Vagina (tissue), 2 donors: ENCODE measurements at places on chromosomes 6 and 20.
A peak's percentile ranks its signal among the peaks of the same experiment; 100 is the strongest.

- no peak for DNase-seq
- peaks cover 60% of the 10 kb centered on the region for H3K4me1 ChIP-seq
- no peaks in the 10 kb centered on the region for H3K27me3 ChIP-seq
- no peak overlapping the region for H3K4me3 ChIP-seq
- H3K27ac ChIP-seq = no peak overlapping the region
These were observed 27.7 kb downstream of the PHF3 start for GRCh38 chr6:63663147-63663955.

DNA sequence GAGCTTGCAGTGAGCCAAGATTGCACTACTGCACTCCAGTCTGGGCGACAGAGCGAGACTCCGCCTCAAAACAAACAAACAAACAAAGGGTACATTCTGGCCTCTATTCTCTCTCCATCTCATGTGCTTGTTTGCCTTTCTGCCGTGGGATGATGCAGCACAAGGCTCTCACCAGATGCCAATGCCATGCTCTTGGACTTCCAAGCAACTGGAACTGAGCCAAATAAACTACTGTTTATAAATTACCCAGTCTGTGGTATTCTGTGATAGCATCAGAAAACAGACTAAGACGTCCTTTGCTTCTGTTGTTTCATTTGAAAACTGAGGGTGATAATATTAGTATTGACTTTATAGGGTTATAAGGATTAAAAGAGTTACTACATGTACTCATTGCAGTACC lies 3.6 kb upstream of the BRD2 start:
- no peaks in the 10 kb centered on the region for H3K27me3 ChIP-seq
- H3K4me1 ChIP-seq = peaks cover 24% of the 10 kb centered on the region
- H3K36me3 ChIP-seq = no peaks in the 10 kb centered on the region
- no peak overlapping the region for H3K4me3 ChIP-seq

DNA sequence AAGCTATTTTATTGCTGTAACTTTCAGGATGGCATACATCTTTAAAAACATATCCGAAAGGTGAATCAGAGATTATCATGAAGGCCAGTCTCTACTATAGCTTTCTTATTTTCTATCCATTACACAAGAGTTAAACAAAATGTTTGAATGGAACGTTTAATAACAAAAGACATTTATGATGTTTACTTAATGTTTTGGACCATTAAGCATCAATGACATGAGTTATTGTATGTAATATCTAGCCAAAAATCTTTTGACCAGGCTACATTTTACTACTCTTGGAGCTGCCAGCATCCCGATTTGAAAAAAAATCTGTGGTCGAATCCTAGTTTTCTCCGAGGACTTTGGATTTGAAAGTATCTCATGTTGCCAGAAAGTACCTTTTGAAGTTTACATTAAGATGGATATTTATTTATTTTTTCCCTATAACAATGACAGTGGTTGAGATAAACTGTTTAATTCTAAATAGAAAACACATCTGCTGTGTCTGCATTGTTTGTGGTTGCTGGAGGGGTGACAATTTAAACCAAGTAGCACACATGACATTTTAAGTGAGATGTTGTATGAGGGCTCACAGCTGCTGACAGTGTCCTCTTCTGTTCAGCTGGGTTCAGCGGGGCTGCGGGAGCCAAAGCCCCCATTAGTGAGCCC lies 293.7 kb upstream of the TCF21 start:
- no peaks in the 10 kb centered on the region for H3K4me1 ChIP-seq
- no peak for DNase-seq

GRCh38 chr6:156554160-156554559 lies 223.0 kb upstream of the ARID1B start:
- H3K27ac ChIP-seq = no peak overlapping the region
- no peaks in the 10 kb centered on the region for H3K27me3 ChIP-seq
- no peak for DNase-seq
- H3K4me3 ChIP-seq = no peak overlapping the region
- H3K36me3 ChIP-seq = no peaks in the 10 kb centered on the region

DNA sequence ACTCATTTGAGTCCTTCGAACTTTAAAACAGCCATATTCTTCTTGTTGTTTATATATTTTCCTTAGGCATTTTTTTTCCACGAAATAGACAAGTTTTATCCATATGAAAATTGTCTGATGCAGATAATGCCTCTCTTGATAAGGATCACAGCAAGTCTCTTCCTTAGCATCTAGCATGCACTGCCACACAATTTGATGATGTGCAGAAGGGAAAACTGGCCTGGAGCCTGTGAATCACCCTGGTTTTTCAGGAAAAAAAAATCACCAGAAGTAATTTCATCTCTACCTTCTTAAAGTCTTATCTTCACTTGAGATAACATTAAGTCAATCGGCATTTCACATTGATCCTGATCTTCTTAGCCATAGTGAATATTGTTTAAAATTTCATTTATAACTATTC lies 199.8 kb downstream of the TENT5A start:
- no peak for DNase-seq
- H3K36me3 ChIP-seq = no peaks in the 10 kb centered on the region
- no peaks in the 10 kb centered on the region for H3K27me3 ChIP-seq
- no peaks in the 10 kb centered on the region for H3K4me1 ChIP-seq
- H3K27ac ChIP-seq = no peak overlapping the region

DNA sequence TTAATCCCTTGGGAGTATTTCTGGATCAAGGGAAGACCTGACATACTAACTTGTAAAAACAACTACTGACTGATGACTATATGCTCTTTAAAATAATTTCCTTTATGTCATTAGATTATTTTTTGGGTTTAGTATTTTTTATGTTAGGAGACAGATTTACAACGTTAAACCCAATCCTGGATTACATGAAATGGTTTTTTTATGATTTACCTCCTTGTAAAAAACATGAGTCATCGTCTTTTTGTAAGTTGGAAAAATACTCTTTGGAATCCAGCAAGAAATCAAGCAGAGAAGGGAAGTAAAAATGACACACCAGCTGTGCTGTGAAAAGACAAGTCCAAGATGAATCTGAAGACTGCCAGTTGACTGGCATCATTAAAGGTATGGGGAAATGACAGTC lies 6.7 kb downstream of the STK4 start:
- DNase-seq = no peak
- peaks cover 26% of the 10 kb centered on the region for H3K4me1 ChIP-seq
- peaks cover 16% of the 10 kb centered on the region for H3K36me3 ChIP-seq
- no peaks in the 10 kb centered on the region for H3K27me3 ChIP-seq
- H3K27ac ChIP-seq = peak overlapping the region; percentile 11
